CD4-positive, alpha-beta memory T cell (primary cell): ENCODE measurements at places on chromosomes 6 and 20. TPM values are rescaled to one million over a fixed set of nuclear protein-coding genes. Genes with fewer than 3 reads are reported as not detected.
A peak's percentile ranks its signal among the peaks of the same experiment; 100 is the strongest.

The UNC5CL gene
- 6.2 TPM for total RNA-seq

The OPN5 gene
- not detected for total RNA-seq

GRCh38 chr6:111761783-111762312, 111.4 kb downstream of the FYN start:
- DNase-seq, result peak; percentile 69

GRCh38 chr6:126134491-126134890, 148.2 kb downstream of the TRMT11 start:
- no peak for DNase-seq

DNA sequence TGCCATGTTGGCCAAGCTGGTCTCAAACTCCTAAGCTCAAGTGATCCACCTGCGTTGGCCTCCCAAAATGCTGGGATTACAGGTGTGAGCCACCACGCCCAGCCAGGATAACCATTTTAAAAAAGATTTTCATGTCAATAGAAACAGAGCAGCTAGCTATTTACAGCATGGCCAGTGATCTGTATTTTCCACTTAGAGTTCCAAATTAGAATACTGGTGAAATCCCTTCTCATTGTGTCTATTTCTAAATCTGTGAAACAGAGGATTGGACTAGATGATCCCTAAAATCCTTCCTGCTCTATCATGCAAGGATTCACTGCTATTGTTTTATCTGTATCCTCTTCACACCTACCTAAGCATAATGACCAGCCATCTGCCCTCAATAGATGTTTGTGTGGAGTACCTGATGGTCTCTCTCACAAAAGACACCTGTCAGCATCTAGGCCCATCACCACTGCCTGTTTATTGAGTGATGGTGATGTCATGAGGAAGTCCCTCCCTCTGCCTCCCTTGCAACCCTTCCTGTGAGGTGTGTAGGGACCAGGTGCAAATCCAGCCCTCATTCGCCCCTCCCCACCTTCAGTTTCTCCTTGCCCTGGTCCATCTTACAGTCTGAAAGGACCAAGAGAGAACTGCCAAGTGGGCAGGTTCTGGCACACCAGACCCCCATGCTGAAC, 26.5 kb upstream of the SMIM29 start:
- no peak for DNase-seq

DNA sequence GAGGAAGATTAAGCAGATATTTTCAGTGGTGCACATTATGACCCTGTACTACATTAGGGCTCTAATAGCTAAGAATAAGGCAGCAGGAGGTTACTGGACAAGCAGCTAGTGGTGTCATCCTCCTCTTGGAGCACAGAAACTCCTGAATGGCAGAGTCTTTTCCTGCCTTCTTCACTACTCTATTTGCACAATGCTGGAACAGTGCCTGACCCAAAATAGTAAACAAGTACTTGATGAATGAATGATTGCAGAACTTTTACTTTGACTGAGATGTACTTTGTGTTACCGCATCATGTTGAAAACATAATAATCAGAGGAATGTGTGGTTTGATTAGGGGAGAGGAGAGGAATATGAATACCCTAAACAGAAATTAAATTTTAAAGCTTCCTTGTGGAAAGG, 30.0 kb upstream of the UST start:
- no peak for DNase-seq
